Bladder microvascular endothelial cell (primary cell): ENCODE measurements at places on chromosomes 2 and 18. TPM values are rescaled to one million over a fixed set of nuclear protein-coding genes. Genes with fewer than 3 reads are reported as not detected.

GRB14 gene
- total RNA-seq = 0.32 and 1.3 TPM in 2 replicates

PASK gene
- 4.7 and 5.4 TPM in 2 replicates for total RNA-seq

SLC9A4 gene
- under 0.01 TPM in 2 replicates for total RNA-seq

ZSWIM2 gene
- total RNA-seq = 0.13 TPM in 1 of 2 replicates, not detected in the other

ACADL gene
- total RNA-seq = not detected in 2 replicates

GALNT3 gene
- total RNA-seq = 0.49 TPM in 1 of 2 replicates, not detected in the other

FOXD4L1 gene
- total RNA-seq = under 0.01 and 0.06 TPM in 2 replicates

UGT1A8 gene
- total RNA-seq = not detected in 2 replicates

TEX51 gene
- total RNA-seq = not detected in 2 replicates

RAB11FIP5 gene
- total RNA-seq = 31.2 and 46.3 TPM in 2 replicates

IL1RL1 gene
- 3.1 and 3.3 TPM in 2 replicates for total RNA-seq

IL1F10 gene
- not detected in 2 replicates for total RNA-seq

CRYGD gene
- total RNA-seq = not detected in 2 replicates

SLC4A3 gene
- under 0.01 and 0.25 TPM in 2 replicates for total RNA-seq

AMMECR1L gene
- 12.3 and 24.2 TPM in 2 replicates for total RNA-seq

ZNF385B gene
- total RNA-seq = not detected in 2 replicates
